ENCODE measurements at places on chromosomes 13 and 19.

- DNase-seq, result no peak
Observed at GRCh38 chr13:48131533-48131932, 36.6 kb upstream of the MED4 start.

GRCh38 chr13:59099182-59099974 is 1064.3 kb downstream of the DIAPH3 start:
- no peak for DNase-seq

GRCh38 chr13:90154311-90154960 is 1193.1 kb upstream of the MIR17HG start:
- DNase-seq, result no peak

DNA sequence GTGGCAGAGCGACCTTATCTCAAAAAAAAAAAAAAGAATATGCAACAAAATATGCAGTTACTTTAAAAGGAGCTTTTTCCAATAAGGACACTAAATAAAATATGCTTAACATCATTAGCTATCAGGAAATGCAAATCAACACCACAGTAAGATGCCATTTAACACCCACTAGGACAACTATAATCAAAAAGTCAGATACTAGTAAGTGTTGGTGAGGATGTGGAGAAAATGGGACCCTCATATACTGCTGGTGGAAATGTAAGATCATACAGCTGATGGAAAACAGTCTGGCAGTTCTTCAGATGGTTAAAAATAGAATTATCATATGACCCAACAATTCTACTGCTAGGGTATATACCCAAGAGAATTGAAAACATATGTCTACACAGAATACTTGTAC is 24.5 kb upstream of the AKT2 start:
- no peak for DNase-seq

DNA sequence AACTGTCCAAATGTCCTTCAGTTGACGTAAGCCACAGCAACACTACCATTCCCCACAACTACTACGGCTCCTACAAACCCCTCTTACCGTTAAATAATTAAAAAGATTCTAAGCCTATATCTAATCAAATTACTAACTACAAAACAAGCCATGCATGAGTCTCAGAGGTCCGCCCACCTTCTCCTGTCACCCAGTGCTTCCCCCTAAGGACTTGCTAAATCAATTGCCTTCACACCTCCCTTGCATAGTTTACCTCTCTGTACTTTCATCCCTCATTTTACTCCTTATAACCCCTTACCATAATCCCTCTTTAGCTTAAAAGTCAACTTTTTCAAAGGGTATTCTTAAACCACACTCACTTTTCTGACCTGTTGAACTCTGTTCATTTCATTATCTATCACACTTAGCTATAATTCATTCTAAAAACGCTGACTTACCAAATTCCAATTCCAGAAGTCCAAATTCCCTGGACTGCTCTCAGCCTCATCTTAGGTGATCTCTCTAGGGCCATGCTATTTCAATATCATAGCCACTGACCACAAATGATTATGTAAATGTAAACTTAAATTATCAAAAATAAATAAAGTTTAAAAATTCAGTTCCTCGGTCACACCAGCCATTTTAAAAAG is 187.8 kb downstream of the DIAPH3 start:
- no peak for DNase-seq

- no peak for DNase-seq
Observed at GRCh38 chr19:1828279-1829238, 16.5 kb upstream of the ATP8B3 start.

- no peak for DNase-seq
Observed at GRCh38 chr13:28540612-28541011, 45.7 kb upstream of the FLT1 start.

GRCh38 chr13:31846182-31846938 is 107.0 kb downstream of the RXFP2 start:
- peak; percentile 79 for DNase-seq

GRCh38 chr13:98856983-98857382 is 104.5 kb upstream of the SLC15A1 start:
- no peak for DNase-seq

DNA sequence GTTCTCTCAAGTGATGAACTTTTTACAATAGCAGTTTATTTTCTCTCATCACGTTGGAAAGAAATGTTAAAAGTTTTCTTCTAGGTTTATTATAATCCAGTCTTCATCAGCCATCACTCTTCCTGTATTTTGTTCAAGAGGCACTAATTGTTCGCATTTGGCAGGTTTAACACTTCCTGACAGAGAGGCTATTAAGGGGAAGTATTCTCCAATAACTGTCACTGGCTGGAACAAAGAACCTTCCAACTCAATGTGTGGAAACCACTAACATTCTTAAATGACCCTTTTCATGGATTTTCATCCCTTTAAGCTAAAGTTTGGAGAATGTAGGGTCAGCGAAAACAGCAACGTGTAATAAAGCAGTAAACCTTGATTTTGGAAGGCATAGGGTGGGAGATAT is 145.1 kb downstream of the PCCA start:
- no peak for DNase-seq

DNA sequence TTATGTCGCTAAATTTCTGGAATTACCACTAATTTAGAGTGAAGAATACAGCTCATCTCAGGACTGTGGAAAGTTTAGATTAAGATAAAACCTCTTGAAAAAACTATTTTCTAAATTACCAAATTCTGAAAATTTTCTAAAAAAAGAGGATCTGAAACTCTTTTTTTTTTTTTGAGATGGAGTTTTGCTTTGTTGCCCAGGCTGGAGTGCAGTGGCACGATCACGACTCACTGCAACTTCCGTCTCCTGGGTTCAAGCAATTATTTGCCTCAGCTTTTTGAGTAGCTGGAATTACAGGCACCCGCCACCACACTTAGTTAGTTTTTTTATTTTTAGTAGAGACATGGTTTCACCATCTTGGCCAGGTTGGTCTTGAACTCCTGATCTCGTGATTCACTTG is 16.6 kb upstream of the ZNF253 start:
- DNase-seq, result no peak

- no peak for DNase-seq
Observed at GRCh38 chr13:93951951-93952350, 527.5 kb downstream of the DCT start.

DNA sequence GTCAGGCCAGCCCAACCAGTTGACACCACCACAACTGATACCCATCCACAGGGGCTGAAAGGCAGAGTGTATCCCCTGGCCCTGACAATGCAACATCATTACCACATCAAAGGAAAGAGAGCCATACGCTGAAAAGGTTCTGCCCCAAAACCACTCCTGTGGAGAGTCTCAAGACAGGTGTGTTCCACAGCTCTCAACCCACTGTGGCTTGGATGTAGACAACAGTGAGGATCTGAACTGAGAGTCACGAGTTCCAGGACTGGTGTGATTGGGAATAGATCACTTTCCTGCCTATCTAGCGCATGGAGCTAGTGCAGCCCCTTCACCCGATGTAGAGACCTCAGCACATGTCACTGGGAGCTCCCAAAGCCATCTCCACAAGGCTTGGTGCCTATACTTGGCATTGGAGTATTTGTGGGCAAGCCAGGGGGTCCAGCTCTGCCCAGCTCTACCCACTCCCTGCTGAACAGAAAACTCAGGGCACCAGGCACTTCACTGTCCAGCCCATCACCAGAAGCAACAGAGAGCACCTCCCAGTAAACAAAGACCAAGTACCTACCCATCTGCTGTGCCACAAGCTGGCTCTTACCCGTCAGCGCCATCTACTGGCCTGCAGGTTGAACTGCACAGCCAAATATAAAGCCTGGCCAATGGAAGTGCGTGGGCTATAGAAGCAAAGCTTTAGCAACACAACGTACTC is 579.5 kb downstream of the UQCRFS1 start:
- peak; percentile 19 for DNase-seq

GRCh38 chr13:80972857-80973478 is 632.0 kb upstream of the SPRY2 start:
- no peak for DNase-seq

- no peak for DNase-seq
Observed at GRCh38 chr19:49907745-49908446, 11.2 kb upstream of the IL4I1 start.

DNA sequence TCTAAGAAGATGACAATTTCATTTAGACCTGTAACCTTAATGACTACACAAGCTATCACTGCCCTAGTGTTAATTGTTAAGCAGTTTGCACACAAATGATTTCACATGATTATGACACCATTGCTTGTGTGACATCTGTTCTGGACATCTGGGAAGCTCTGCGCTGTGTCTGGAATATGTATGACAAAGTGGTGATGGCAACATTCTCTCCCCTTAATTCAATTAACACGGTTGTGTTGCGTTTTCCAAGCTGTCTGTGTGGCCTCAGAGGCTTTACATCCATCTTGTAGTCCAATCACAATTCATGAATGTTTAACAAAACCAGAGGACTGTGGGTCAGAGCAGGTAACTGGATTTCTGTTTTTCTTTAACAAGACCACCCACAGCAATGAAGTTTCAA is 204.4 kb downstream of the COG6 start:
- no peak for DNase-seq

DNA sequence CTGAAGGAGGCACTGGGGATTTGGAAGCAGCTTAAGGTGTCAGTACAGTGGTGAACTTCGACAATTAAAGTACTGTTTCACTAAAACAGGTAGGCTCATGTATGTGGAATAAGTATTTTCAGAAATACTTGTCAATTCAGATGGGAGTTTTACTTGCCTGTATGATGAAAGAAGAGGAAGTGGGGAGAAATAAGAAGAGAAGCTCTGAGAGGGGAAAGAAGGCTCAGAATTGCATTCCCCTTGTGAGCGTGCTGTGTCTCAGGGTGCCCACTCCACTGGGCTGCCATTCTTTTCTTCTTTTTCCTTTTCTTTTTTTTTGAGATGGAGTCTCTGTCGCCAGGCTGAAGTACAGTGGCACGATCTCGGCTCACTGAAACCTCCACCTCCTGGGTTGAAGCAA is 38.6 kb upstream of the RNF17 start:
- no peak for DNase-seq

DNA sequence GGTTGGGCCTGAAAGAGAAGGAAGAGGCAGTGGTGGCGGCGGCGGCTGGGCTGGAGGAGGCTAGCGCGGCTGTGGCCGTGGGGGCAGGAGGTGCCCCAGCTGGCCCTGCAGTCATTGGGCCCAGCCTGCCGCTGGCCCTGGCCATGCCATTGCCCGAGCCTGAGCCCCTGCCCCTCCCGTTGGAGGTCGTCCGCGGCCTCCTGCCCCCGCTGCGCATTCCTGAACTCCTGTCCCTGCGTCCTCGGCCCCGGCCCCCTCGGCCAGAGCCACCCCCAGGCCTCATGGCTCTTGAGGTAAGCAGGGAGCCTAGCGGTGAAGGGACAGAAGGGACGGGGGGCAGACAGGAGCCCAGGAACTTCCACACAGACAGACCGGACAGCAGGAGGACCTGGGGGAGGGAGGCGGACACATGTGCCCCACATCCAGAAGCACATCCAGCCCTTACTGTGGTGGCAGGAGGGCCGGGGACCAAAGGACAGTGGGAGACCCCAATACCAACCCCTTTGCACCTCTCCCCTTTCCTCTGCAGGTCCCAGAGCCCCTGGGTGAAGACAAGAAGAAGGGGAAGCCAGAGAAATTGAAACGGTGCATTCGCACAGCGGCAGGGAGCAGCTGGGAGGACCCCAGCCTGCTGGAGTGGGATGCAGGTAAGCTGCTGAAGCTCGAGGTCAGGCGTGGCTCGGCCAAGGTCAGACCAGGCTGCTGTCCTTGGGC is 5.0 kb downstream of the RBM42 start:
- no peak for DNase-seq

GRCh38 chr19:4399812-4400134 is 574 bp downstream of the SH3GL1 start:
- DNase-seq, result no peak

GRCh38 chr13:24274452-24275021 is 34.8 kb upstream of the C1QTNF9 start:
- peak; percentile 55 for DNase-seq

DNA sequence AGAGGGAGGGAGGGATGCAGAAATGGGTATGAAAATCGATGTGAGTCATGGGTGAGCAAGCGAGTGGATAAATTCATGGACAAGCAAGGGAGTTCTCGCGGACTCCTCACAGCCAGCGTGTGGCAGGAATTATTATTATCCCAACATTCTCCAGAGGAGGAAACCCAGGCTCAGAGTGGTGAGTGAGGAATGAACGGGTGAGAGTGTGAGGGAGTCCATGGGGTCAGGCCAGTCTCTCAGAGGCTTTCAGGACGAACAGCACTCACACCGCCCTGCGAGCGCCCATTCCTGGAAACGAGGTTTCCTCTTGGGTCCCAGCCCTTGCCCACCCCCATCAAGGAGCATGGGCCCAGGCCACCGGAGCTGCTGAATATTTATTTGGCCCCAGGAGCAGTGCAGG is 6.3 kb upstream of the DNAAF3 start:
- DNase-seq, result no peak

DNA sequence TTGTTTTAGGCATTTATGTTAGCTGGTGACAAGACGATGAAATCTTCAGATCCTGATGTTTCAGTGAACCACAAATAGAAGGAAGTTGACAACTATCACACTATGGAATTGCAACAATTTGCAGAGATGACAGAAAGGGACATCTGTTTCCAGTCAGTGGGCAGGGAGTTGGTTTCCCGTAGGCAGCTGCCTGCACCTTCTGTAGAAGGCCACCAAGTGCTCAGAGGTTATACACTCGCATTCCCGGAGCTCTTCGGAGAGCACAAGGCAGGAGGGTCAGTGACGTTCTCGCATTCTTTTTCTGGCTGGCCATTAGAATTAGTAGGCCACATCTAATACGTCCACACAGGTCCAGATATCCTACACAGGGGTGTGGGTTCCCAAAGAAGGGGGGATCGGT is 129.4 kb downstream of the SHISA2 start:
- no peak for DNase-seq

GRCh38 chr13:41645331-41645730 is 188.0 kb downstream of the RGCC start:
- DNase-seq, result no peak

DNA sequence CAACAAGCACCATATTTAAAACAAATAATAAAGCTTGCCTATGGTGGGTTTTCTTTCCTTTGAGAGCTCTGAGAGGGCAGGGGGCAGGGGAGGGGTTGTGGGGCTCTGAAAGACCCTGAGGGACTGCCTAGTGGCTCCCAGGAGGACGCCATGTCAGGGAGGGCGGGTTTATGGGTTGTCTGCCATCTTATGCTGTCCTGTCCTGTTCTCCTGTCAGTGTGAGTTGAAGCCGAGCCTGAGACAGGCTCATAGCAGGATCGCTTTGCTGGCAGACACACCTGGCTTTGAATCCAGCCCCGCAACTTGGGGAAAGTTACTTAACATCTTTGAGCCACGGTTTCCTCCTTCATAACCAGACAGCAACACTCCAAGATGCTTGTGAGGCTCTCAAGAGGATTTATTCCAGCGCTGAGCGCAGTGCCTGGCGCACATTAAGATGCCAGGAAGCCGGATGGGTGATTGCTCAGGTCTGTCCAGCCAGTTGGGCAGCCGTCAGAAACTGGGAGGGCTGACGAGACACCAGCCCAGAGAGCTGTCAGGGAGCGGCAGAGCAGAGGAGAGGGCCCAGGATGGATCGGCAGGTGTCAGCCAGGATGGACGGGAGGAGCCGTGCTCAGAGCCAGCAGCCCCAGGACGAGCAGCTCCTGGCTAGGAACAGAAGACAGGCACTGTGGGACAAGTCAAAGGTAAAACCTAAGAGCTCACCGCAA is 36.8 kb upstream of the C1QTNF9 start:
- no peak for DNase-seq

Measured in activated T-helper 2 cell treated with anti-CD3 and anti-CD28 coated beads, Interferon-gamma antibody, Interleukin-2, Interleukin-4, amounts not matched to agents 10 μg/mL and 5 μg/mL and 100 μg/mL, durations not matched to agents 14 hours and 24 hours and 36 hours (primary cell).